ENCODE measurements at places on chromosomes 2 and 18.

DNA sequence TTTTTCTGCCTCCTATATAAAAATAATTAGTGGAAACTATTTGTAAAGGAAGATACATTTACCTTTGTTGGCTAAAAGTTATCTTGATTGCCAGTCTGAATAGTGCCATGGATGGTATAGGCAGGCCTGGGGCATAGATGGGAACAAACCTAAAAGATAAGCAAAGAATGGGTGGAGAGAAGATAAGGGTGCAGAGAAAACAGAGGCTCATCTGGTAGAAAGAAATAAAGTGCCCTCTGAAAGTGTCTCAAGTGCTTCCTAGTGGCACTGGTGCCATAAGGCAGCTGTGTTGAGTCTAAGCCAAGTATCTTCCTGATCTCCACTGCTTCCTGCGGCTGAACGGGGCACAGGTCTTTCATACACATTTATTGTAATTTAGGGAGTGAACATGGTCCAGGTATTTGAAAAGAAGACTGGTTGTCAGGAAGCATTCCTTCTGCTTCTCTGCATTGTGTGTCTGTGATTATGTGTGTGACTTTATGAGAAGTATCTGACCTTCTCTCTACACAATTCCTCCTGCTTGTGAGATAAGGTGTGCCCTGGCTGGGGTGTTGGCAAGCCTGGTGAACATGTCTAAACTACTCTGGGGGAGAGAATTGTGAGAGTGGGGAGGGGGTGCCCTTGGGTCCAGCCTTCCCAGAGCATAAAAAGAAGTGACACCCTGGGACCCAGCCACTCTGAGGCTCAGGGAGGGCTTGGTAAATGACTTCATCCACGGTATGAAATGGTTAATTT is 280.5 kb downstream of the CAMKMT start:
- DNase-seq = no peak

DNA sequence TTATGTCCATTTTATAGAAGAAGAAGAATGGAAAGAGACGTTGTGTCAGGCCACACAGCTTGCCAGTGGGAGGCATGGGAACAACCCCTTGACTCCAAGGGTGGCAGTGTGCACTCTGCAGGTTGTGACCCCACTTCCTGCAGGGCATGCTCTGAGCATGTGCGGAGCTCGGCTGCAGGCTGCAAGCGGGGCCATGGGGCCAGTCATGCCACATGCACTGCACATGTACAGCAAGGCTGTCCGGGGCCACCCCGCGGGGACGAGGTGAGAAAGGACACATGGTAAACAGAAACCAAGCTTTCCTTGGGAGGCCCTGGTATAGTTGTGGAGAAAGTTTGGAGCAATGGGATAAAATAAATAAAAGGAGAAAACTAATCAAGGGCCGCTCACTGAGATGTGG is 47.4 kb upstream of the DNMT3A start:
- DNase-seq = no peak

DNA sequence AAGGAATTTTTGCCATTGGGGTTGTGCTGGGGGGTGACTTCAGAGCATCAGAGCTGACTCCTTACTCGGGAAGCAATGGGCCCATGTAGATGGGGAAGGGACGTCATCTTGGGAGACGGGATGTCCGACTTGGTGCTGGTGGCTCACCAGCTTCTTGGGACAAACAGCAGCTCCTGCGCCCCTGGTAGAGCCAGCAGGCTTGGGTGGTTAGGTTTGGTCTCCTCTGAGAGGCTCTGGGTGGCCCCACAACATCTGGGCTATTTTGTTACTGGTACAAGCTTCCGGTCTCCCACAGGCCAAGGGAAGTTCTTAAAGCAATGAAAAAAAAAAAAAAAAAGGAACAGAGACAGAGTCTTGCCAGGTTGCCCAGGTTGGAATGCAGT is 1.8 kb downstream of the NGEF start:
- DNase-seq = no peak

DNA sequence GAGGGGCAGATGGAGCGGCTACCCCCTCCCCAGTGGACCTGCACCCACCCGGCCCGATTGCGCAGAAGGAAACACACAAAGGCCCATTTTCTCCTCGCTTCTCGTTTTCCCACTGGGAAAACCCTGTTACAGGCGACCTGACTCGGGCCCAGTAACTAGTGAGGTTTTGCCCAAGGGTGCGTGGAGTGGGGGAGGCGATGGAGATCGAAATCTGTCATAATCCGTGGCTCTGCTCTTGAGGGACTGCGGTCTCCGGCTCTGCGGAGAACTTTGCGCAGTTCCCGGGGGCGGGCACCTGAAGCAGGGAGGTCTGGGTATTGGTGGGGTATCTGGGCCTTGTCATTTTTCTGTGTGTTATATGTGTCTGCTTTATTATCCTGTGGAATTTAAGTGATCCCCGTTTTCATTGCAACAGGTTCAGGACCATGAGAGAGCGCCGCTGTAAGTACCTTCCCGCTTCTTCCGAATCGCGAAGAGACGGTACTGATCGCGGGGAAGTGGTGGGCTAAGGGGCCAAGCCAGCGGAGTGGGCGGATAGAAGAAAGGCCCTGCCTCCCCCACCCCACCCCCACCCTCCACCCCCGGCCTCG is 4.0 kb upstream of the HOXD4 start:
- DNase-seq = no peak

- no peak for DNase-seq
Measured at GRCh38 chr18:22544626-22545025, 126.9 kb upstream of the CTAGE1 start.

DNA sequence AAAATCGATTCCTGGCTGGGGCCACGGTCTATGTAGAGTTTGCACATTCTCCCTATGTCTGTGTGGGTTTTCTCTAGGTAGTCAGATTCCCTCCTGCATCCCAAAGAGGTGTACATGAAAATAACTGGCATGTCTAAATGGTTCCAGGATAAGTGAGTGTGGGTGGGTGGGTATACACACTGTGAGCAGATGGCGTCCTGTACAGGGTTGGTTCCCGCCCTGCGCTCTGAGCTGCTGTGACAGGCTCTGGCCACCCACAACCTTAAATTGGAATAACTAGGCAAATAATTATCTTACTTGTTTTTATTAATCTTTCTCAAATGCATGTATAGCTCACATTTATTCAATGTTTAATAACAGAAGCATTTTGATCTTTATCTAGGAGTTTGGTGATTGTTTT is 16.3 kb downstream of the THOC1 start:
- no peak for DNase-seq

GRCh38 chr18:56067214-56067894 is 479.4 kb upstream of the TCF4 start:
- no peak for DNase-seq

GRCh38 chr2:215528555-215528954 is 92.7 kb upstream of the FN1 start:
- DNase-seq = no peak

DNA sequence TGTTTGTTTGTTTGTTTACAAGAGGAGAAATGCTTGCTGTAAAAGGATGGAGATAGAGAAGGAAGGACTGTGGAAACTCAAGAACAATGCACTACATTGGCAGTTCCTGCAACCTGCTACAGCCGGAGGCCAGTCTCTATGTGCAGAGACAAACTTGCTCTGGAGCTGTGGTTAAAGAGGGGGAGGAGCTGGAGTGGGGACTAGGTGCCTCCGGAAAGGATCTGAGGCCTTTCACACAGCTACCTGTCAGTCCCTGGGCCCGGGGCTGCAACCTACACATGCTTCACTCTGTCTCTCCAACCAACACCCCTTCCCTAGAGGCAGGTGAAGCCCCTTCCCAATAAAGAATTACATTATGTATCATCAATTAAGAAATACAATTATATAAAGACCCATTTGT is 1234.0 kb upstream of the ZEB2 start:
- DNase-seq = no peak

DNA sequence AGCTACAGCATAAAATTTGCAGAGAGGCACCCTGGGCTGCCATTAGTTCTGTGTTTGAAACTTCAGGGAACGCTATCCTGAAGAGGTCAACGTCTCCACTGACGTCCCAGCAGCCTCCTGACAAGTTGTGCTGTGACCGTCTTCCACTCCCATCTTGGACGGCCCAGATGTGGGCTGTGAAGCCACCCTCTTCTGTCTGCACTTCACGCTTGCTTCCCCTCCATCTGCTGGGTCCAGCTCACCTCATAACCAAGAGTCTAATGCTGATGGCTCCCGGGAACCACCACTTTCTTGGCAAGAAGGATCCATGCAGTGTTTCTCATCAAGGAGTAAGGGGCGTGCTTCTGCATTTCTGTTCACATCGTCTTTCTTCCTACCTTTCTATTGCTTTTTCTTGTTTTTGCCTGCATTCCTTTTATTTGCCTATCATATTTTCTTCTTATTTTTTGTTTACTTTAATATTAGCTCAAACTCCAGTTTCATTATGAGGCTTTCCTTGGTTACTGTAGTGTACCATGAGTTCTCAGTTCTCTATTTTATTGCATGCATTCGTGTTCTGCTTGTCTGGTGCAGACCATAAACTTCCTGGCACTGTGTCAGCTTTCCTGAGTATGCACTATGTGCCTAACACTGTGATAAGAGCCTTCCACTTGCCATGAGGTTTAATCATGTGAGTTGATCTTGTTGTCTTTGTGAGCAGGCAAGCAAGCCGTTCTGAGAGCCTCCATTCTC is 631.8 kb upstream of the RAB6C start:
- DNase-seq = no peak

DNA sequence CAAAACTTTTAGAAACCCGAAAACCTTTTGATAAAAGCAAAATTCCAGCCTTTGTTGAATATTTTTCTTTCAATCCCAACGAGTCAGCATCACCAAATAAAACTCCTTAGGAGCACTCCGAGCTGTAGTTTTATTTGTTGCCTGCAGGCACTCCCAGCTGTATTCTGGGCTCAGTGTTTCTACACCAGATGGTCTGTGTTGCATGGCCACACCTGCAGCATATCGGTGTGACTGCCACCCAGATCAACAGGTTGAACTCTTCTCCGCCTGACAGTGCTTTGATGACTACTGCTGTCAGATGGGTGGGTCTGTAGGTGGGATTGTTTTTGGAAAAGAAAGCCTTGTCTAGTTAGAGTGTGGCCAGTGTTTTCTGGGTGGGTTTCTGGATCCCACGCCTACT is 32.7 kb downstream of the APCDD1 start:
- DNase-seq = no peak

DNA sequence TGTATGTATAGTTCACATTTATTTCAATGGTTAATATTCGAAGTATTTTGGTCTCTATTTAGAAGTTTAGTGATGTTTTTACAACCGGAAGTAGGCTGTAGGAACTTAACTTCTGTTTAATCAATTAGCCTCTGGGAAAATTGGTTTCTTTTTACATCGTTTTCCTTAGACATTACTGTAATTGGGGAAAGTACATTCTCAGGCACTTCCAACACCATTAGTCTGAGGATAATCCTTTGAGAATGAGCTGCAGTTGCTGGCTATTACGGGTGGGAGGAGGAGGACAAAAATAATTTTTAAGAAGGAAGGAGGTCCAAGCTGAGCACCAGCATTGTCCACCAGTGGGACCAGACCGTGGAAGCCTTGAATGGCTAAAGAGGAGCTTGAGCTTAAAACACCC is 70.4 kb upstream of the ST3GAL5 start:
- no peak for DNase-seq

DNA sequence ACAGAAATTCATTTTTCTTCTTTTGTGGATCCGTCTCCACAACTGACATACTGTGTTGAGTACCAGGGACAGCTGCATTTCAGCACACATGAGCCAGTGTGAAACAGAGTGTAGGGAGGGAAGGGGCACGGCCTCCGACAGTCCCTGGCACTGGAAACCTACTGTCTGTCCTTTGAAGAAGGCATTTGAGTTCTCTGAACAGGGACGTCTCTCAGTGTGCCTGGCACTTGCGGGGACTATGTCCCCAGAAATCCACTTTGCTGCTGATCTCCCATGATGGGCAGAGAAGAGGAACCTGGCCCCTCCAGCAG is 48.1 kb downstream of the PLB1 start:
- DNase-seq = no peak

DNA sequence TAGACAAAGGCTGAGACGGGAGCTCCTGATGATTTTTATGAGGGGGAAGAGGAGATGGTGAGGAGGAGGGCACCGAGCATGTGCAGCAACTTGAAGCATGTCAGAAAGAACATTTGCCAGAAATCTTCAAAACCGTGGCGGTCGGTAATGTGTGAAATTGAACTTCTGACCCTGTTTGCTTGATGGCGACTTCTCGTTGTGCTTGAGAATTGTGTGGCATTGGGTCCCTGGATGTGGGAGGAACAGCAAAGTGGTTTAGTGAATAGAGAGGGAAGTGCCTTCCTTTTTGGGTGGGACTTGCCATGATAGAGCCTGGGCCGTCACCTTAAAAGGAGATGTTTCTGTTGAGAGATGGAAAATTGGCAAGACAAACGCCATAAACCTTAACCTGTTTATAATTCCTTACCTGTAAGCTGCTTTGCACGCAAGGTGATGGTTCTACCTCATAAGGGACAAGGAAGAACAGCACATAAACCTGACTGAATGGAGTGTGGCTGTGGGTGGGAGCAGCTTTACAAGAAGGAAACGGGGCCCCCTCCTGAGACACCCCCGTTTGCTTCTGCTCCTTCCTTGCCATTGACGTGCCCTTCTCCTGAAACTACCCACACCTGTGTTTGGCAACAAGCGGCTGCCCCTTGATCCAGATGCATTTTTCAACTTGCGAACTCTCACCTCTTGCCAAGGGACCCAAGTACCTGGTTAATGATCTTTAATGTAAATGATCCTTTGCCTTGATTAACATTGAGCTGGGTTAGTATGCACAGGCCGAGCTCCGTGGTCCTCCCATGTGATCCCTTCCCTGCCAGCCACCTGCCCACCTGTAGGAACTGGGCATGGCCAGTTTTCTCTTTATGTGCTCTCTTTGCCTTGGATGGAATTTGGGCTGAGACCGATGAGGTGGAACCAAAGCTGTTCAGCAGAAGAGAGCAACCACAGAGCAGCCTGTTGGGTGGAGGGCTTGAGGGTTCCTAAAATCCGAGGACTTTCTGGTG is 153.2 kb downstream of the NEDD4L start:
- no peak for DNase-seq

GRCh38 chr2:240725266-240725665 is 33.6 kb downstream of the AQP12A start:
- DNase-seq = no peak

DNA sequence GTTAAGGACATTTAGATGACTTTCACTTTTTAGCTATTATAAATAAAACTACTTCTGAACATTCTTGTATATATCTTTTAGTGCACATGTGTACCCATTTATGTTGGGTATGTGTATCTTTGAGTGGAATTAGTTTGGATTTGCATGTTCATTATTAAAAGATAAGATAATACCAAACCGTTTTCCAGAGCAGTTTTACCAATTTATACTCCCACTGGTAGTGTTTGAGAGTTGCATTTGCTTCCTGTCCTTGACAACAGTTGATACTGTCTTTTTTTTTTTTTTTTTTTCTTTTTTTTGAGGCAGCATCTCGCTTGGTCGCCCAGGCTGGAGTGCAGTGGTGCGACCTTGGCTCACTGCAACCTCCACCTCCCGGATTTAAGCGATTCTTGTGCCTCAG is 23.3 kb downstream of the SLC30A6 start:
- no peak for DNase-seq

All from SK-N-DZ (cell line).